GOT3 (cell line): ENCODE measurements at places on chromosomes 12 and 14.

DNA sequence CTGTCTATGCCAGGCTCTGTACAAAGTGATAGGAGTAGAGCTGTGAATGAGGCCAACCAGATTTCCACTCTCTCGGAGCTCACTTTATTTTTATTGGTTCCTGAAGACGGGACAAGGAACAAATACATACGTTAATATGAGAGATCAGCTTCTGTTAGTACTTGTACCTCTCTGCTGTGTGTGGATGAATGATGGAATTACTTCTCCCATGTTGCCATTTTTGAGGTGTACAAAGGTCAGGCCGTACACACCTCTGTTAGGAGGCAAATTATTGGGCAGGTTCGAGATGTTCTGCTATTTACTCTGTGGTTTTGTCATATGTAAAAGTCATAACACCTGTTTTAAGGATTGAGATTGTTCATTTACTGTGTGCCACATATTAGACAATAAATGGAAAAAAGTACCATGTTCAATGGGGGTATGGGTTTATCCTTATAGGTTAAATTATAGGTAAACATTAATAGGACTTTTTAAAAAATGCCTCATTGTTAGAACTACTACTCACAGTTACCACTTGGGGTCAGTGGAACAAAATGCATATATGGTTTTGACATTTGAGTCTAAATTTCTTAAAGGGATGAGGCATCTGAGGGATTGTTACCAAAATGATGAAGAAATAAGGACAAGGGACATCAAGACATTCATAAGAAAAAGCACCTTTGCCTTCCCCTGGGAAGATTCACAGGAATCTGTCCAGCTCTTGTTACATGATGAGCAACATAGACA, 26.9 kb downstream of the WBP11 start:
- DNase-seq: no peak

GRCh38 chr14:93096691-93097322, 18.9 kb downstream of the ITPK1 start:
- no peak for DNase-seq

- no peak for DNase-seq
Measured at GRCh38 chr14:58656671-58657411, 19.1 kb downstream of the DACT1 start.

GRCh38 chr12:42608196-42608825, 18.8 kb upstream of the PRICKLE1 start:
- no peak for DNase-seq

DNA sequence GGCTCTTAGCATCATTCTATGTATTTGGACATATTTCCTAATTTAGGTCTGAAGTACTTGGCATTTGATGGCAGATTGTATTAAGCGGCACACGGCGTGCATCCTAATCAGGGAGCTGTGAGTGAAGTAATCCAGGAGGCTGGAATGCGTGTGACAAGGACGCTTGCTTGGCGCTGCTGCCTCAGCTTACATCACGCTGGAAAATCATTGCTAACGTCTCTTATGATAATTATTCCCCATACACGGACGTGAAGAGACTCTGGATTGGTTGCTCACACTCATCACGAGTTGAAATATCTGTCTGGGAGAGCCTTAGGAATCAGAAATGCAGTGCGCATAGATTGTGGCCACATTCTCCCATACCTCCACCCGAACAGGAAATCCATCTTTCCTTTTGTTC, 85.3 kb downstream of the FBXW8 start:
- no peak for DNase-seq

- DNase-seq: no peak
Measured at GRCh38 chr12:11015775-11016430, 6.5 kb downstream of the TAS2R19 start.

DNA sequence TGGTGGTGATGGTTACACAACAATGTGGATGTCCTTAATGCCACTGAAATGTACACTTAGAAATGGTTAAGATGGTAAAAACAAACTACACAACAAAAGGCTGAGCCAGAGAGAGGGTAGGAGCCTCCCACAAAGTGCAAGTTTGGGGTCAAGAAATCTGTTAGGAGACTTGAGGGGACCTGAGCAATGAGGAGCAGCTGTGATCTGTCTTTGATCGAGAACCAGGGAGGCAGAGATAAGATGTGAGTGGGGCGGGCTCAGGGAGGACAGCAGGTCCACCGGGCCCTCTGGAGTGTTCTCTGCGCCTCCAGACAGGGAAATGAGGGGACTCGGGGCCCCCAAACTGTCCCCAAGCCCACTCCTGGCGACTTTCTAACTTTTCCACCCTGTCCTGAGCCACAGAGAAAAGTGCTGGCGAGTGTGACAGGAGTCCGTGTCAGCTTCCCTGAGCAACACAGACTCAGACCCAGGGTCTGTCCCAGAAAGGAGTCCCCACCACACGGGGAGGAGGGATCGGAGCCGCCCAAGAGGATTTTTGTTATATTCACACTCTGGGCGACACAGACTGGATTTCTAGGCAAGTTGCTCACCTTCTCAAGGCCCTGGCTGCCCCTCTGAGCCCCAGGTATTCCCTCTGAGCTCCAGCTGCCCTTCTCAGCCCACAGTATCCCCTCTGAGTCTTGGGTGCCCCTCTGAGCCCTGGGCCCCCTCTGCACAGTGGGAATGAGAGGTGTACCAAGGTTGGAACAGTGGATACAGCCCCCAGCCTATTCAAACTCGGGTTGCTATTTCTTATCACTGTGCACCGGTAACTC, 11.5 kb upstream of the SCARB1 start:
- no peak for DNase-seq

- DNase-seq: no peak
Measured at GRCh38 chr14:44316647-44317440, 190.2 kb downstream of the FSCB start.

DNA sequence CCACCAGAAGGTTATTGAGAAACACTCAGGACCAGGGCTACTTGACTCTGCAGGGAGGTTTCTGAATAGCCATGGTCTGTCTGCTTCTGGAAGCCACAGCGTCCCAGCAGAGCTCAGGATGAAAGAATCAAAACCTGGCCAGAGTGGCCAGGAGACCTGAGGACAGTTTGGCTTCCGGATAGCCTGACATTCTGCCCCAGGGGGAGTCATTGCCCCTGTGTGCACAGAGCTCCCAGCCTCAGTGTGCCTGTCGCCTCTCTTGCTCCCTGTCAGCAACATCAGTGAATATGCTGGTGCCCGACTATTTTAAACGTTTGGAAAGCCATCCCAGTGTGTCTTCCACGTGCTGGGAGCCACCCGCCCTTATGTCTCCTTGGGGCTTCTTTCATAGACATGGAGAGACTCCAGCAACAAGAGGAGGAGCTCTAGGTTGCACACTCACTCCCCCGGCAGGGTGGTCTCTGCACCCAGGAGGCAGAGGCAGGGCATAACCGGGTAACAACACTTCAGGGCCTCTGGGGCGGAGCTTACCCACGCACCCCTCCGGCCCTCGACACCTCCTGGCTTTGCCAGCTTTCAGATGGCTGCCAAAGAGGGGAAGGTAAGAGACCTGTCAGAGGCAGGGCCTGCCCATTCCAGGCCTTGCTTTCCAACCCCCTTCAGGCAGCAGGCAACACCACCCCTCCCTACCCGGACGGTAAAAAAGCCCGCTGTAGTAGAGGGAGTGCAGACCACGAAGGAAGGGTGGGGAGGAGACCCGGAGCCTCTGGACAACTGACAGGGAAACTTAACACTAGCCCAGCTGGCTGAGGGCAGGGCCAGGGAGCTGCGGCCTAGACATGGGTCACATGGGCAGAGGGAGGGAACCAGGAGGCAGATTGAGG, 19.0 kb upstream of the SLC6A12 start:
- DNase-seq: no peak

- no peak for DNase-seq
Measured at GRCh38 chr12:93184672-93185368, 192.9 kb upstream of the NUDT4 start.

GRCh38 chr14:79144896-79145295, 974.7 kb downstream of the NRXN3 start:
- DNase-seq: no peak

DNA sequence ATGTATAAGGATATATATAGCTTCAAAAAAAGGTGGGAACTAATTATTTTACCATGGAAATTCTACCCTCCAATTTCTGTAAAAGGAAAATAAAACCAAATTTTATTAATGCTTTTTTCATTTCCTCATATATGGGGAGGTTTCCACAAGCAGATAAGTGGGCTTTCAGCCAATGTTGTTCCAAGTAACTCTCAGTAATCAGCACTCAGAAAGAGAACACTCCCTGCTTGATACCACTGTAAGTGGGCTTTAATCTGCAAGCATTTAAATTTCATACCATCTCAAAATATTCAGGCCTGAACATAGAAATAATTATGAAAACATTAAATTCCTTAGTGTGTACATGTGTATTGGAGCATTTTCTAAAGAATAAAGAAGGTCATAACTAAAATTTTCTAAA, 827.6 kb downstream of the C12orf50 start:
- DNase-seq: no peak

DNA sequence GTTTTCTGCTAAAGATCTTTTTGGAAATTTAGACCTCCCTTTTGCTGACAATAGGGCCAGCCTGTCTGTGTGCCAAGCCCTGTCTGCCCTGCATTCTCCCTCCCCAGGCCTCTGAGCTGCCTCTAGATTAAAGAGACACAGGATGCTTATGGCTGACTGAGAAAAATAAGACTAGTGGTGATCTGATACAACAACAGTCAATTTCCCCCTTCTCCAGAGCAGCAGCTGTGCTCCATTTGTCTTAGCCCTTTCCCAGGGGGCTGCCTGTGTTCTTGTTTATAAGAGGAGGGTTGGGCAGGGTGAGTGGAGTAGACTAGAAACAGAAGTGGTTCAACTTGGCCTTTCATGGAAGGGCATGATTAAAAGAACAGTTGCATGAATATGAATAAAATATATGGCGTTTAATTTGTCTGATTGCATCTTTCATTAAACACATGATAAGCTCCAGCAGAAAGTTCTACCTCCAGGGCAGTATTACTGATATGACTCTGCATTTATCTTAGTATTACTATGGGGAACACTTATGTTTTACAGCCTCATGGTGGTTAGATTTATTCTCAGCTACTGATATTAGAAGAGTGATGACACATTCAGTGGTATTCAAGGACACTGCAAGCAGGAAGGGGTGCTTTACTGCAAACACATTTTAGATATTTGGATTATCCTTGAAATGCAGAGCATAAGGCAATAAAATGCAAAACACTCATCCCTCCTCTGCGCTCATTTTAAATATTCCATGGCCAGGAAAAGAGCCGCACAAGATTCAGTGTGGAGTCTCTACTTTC, 150.2 kb upstream of the CLEC14A start:
- DNase-seq: no peak

GRCh38 chr14:53953002-53953827, 3.4 kb downstream of the BMP4 start:
- DNase-seq: no peak

GRCh38 chr12:103924761-103925641, 5.2 kb upstream of the HSP90B1 start:
- DNase-seq: no peak

DNA sequence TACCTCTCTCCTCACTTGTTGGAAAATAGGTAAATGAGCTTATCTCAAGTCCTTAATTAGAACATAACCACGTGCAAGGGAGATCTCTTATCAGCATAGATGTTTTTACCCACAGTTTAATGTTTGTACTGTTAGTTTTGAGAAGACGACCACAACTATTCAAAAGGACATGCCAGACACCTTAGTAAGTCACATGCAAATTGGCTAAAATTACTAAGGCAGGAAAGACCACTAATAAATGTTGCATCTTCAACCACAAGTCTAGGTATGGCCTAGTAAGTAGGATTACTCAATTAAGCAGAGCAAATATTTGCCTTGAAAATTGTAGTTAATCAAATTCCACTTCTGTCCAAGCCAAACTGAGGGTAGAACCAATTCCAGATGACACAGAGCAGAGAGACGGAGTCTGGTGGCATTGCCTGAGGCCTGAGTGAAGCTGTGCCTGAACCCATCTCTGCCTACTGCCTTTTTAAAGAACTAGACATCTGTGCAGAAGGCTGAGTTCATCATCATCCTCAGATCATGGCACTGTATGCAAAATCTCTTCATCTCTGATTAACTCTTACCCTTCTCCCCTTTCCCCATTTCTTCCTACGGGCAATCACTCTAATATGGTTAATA, 29.7 kb upstream of the CHST11 start:
- DNase-seq: no peak

GRCh38 chr12:80565271-80565670, 121.2 kb downstream of the PTPRQ start:
- DNase-seq: no peak

- DNase-seq: no peak
Measured at GRCh38 chr12:104928036-104928745, 29.9 kb downstream of the SLC41A2 start.

GRCh38 chr14:54606631-54607133, 39.8 kb downstream of the SAMD4A start:
- no peak for DNase-seq

DNA sequence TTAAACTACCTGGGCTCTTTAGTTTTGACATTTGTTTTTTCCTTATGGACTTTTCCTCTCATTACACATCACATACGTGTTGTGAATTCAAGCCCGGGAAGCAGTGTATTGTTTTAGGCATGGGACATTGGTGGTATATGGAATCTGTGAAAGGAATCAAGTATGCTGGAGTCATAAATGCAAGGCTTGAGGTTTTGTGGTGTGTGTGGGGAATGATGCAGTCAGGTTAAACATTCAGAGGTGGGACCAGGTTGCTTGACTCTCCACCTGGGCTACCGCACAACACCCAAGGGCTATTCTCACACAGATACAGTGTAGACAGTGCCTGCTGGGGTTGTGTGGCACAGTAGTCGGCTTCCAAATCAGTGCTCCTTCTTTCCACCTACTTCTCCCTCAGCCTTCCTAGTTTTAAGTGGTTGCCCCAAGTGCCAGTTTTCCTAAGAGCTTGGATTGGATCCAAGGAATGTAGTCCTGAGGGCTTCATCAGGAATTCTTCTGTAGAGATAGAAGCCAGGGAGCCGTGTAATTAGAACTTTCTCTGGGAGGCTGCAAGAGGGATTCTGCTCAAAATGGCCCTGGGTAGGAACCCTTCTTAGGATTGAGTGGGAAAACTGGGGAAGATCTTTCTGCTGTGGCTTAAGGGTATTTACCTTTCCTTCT, 243.7 kb downstream of the C12orf75 start:
- DNase-seq: no peak

DNA sequence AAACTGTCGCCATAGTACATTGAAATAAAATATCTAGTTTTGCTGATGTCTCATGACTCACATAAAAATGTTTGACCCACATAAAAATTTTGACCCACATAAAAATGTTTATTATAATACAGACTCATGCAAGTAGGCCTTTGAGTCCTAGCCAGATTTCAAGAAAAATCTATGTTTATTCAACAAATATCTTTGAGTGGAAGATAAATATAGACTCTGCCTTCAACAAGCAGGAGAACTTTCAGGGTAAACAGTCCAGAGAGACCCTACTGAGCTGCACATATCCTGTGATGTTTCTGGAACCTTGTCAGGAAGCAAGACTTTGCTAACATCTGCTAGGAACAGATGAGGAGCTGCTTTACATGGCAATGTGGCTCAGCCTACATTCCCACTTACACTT, 283.1 kb downstream of the MDGA2 start:
- DNase-seq: no peak

DNA sequence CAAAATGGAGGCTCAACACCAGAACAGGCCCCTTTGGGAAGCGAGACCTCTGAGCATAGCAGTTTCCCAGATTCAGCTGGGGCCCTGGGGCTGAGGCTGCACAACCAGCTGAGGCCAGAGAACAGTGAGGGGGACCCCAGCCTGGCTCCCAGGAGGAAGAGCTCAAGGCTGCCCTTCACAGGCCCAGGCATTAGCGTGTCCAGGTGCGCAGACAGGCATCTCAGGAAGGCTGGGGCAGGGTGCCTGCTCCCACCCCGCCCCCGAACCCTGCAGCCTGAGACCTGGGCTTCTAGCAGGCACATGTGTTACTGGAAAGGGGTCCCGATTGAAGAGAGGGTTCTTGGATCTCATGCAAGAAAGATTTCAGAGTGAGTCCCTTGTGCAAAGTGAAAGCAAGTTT, 27.2 kb downstream of the CALM1 start:
- no peak for DNase-seq

GRCh38 chr12:47223848-47224213, 144.1 kb upstream of the AMIGO2 start:
- no peak for DNase-seq
